ENCODE measurements at places on chromosomes 7 and 10. TPM values are rescaled to one million over a fixed set of nuclear protein-coding genes. Genes with fewer than 3 reads are reported as not detected.

Gene DNAAF5
- total RNA-seq: 22.1 TPM

Gene CCDC146
- 4.3 TPM for total RNA-seq

Gene ZNF25
- total RNA-seq: 18.9 TPM

Gene GIMAP8
- 16.3 TPM for total RNA-seq

Gene FAM25C
- not detected for total RNA-seq

Gene SFRP4
- total RNA-seq: 15.0 TPM

Gene SFTPA1
- total RNA-seq: 0.19 TPM

Gene CC2D2B
- 1.5 TPM for total RNA-seq
